ENCODE measurements at places on chromosomes 16 and 17.
A peak's percentile ranks its signal among the peaks of the same experiment; 100 is the strongest.

- DNase-seq = peak; percentile 83
These were observed 7.9 kb downstream of the KDM6B start for GRCh38 chr17:7841915-7842379.

GRCh38 chr17:34988644-34989043, 8.3 kb downstream of the LIG3 start:
- DNase-seq = no peak

- no peak for DNase-seq
These were observed at the start of gene LPO for GRCh38 chr17:58238147-58238634. TSS of gene LPO (plus strand) at chr17:58238584. CDS start at chr17:58242980, 4,396 bp downstream.

- DNase-seq = no peak
These were observed 8.3 kb downstream of the FOXJ1 start for GRCh38 chr17:76132574-76133338.

- DNase-seq = no peak
These were observed 43.2 kb upstream of the ZFHX3 start for GRCh38 chr16:73091174-73091573.

- DNase-seq = no peak
These were observed 12.2 kb downstream of the CMC2 start for GRCh38 chr16:80994451-80994850.

DNA sequence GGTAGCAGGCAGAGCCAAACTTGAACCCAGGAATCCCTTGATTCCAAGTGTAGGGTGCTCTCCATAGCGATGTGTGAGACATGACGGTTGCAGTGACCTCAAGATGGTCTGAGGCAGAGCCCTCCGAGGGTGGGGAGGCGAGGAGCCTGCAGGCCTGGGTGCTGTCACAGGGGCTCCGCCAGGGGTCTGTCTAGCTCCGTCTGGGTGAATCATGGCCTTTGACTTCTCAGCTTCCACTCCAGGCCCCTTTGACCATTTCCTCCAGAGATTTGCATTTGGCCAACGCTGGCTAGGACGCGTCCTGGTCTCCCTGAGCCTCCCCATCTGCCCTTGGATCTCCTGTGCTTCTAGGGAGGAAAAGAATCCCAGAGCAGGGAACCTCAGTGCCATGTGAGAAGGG, 104.6 kb downstream of the RAP1GAP2 start:
- DNase-seq = no peak

- no peak for DNase-seq
These were observed 680.8 kb upstream of the CDH8 start for GRCh38 chr16:62717026-62717425.

DNA sequence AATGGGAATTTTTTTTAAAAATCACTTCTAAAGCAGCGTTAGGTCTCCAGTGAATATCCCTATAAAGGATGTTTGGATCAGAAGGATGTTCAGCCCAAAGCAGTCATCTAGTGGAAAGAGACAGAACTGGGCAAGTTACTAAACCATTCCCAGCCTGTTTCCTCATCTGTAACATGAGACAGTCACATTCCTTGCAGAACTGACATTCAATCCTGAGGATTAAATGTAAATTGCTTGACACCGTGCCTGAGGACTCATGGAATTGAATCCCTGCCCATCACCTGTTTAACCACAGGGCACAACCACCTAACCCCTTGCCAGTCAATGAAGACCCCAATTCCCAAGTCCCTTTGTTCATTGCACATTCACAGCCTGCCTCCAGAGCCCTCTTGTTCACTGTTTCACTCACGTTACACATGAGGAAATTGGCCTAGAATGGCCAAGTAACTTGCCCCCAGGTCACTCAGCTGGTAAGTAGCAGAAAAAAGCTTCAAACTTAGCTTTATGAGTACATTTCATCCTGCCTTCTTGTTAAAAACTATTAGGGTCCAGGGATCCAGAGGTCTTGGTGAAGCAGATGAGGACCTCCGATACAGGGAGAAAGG, 1.4 kb downstream of the CMTM2 start:
- DNase-seq = no peak

DNA sequence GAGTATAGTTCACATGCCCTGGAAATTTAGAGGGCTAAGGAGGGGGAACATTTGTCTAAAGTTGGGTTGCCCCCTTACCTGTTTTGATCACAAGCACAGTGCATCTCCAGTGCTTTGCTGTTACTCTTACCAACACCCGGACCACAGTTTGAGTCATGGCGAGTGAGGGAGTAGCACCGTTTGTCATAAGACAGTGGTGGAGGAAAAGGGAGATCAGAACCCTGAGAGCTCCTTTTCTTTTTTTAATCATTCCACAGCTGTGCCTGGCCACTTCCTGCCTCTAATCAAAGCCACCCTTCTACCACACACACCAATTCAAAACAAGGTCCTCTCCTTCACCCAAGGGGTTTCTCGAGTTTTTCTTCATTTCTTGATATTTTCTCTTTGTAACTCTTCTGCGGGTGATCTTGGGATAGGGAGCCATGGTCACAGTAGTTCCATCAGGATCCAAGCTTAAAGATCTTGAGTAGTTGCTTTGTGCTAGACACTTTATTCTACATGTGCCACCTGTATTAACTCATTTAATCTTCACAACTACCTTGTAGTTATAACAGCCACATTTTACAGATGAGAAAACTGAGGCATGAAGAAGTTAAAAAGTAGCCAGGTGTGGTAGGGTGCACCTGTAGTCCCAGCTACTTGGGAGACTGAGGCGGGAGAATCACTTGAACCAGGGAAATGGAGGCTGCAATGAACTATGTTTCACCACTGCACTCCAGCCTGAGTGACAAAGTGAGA, 5.0 kb upstream of the MYL4 start:
- DNase-seq = peak; percentile 26

- no peak for DNase-seq
These were observed 52.5 kb downstream of the NFAT5 start for GRCh38 chr16:69618307-69618706.

DNA sequence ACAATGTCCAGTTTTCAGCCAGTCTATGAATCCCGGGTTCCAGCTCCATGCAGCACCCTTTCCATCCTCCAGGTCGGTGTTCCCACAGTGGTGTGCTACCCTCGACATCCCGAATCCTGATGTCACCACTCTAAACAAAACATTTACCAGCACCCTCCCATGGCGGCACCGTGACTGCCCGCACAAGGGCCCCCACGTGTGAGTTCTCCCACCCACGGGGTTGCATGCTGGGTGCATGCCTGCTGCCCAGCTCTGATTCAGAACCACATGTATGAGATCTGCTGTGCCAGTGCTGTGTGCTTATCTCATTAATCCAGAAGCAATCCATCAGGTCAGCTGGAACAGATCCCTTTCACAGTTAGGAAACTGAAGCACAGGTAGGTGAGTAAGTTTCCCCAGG, 57.4 kb downstream of the C16orf78 start:
- DNase-seq = no peak

DNA sequence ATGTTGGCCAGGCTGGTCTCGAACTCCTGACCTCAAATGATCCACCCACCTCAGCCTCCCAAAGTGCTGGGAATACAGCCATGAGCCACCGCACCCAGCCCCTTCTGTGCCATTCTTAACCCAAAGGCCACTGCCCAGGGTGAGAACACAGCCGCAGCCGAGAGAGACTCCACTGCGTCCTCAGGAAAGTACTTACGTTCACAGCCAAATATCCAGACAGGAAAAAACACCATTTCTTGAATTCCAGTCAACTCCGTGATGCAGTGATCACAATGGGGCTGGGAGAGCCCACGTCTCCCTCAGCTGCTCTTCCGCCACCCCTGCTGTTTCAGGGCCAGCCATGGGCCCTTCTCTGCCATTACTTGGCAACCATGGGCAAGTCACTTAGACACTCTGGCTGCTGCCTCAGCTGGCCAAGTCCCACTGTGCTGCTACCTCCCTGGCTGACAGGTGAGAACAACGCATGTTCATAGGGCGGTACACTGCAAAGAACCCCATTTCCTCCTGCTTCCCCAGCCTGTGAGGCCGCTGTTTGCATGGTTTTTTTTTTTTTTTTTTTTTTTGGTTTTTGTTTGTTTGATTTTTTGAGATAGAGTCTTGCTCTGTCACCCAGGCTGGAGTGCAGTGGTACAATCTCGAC, 4.3 kb downstream of the CDIP1 start:
- DNase-seq = no peak

- DNase-seq = peak; percentile 46
These were observed 6.0 kb upstream of the RNF213 start for GRCh38 chr17:80254396-80255251.

DNA sequence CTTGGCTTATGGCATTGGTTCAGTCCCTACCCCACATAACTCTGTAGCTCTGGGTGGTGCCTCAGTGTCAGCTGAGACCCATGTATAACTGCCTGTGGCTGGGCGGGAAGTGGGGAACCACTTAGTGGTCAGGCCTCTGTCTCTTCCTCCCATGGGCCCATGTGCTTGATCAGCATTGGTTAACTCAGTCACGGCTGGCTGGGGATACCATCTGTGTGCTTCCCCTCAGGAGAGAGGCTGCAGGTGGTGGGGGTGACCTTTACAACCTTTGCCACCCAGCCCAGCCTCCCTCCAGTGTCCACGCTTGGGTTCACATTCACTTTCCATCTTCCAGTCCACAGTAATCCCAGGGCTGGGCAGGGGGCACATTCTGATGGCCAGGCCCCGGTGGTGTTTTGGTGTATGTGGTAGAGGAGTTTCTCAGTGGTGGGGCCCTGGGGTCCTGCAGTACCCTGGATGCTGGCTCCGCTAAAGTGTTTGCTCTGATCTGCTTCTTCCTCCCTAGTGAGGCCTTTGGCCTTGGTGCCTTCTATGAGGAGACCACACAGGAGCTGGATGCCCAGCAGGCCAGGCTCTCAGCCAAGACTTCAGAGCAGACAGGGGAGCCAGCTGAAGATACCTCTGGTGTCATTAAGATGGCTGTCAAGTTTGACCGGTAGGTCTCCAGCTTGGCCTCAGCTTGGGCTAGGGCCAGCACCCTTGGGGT, 10.2 kb upstream of the NFATC3 start:
- DNase-seq = no peak

DNA sequence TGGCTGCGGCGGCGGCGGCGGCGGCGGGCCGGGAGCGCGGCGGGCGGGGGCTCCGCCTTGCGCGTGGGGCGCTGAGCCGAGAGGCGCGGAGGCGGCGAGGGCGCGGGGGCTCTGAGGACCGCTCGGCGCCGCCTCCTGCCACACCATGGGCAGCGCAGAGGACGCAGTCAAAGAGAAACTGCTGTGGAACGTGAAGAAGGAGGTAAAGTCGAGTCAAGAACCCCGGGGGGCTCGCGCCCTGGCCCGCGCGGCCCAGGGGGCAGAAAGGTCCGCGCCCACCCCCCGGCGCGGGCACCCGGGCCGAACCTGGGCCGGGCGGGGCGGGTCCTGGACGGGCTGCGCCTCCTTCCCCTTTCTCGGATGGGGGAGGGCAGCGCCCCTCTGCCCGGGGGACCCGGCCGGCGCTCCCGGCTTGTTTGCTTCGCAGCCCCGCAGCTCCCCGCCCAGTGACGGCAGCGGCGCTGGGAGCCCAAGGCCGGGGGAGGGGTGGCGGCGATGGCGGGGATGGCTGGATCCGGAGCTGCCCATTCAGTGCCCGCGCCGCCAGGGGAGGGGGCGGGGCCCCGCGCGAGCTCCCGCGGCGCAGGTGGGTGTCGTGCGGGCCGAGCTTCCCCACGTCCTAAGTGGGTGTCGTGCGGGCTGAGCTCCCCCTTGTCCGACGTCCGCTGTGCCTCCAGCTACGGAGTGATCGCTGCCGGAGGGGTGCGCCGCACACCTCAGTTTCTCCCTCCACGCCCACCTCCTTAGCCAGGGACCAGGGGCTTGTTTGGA, 428 bp downstream of the SGSM2 start:
- peak; percentile 54 for DNase-seq

DNA sequence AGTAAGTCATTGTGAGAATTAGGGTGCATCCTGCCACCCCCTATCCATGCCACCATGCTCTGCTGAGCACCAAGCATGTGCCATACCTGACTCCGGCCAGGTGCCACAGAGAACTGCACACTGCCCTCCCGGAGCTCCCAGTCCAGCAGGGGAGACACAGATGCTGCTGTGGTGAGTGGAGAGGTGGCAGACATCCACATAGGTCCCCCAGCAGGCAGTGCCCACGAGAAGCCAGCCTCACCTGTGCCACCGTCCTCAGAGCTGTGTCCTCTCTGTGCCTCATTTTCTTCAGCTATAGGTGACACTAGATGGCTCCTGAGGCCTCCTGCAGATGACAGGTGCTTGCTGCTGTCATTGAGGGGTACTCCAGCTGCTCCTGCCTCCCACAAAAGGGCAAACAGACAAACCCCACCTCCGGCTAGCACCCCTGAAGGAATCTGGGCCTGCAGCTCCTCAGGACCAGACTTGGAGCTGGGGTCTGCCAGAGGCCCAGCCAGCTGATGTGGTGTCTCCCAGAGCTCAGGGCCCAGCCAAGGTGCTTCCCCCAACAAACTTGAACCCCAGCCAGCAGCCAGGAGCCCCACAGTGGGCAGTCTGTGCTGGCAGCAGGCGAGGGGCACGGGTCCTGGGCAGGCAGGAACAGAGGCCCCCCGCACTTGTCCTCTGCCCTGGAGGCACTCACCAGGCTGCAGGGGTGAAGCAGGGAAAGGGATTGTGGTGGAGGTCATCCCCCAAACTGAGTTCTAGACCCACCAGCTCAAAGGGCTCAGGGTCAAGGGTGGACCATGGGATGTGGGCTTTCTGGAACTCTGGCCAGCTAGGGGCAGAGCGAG, 17.1 kb downstream of the FOXJ1 start:
- DNase-seq = no peak

GRCh38 chr17:8468980-8469379, 33.3 kb downstream of the NDEL1 start:
- no peak for DNase-seq

DNA sequence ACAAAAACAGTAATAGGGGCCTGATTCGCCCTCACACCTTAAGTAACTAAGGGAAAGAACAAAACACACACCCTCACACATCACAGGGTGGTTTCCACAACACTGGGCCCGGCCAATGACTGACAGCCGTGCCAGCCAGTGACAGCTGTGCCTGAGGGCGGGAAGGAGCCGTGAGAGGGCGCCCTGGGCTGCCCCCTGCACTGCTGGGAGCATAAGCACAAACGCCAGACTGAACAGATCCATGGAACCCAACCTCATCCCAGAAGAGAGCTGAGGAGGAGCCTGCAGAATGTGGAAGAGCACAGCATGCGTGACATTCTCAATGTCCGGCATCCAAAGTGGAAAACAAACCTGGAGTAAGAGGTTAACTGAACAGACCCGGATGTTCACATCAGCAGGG, 16.0 kb downstream of the CSNK1D start:
- DNase-seq = peak; percentile 73

GRCh38 chr17:78144736-78145641, 1.2 kb upstream of the C17orf99 start:
- no peak for DNase-seq

GRCh38 chr16:27318392-27319256, 4.8 kb downstream of the IL4R start:
- peak; percentile 50 for DNase-seq

- peak; percentile 51 for DNase-seq
These were observed 17.3 kb upstream of the EEF2K start for GRCh38 chr16:22188595-22189442.

GRCh38 chr16:15960124-15960971, 10.9 kb downstream of the ABCC1 start:
- DNase-seq = no peak

- DNase-seq = no peak
These were observed 95.4 kb downstream of the CPPED1 start for GRCh38 chr16:12708266-12708665.

DNA sequence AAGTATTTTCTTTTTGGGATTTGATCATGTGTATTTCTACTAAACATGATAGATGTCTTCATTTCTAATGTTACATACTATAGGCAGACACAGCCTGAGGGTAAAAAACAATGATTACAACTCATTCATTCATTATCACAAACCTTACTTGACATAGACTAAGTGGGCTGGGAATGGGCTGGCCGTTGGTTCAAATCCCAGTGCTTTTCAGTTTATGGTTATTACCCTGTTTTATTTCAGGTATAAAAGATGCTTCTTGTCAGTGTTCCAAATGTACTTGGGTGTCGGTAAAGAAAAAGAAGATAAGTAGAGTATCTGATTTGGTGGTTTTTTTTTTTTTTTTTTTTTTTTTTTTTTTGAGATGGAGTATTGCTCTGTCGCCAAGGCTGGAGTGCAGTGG, 149.7 kb upstream of the ZFHX3 start:
- DNase-seq = no peak

All from stimulated activated CD4-positive, alpha-beta T cell treated with anti-CD3 and anti-CD28 coated beads, Interleukin-4, amount 100 ng/mL, for 1 hour (primary cell).